ENCODE measurements at places on chromosomes 6 and 20.
A peak's percentile ranks its signal among the peaks of the same experiment; 100 is the strongest.

DNA sequence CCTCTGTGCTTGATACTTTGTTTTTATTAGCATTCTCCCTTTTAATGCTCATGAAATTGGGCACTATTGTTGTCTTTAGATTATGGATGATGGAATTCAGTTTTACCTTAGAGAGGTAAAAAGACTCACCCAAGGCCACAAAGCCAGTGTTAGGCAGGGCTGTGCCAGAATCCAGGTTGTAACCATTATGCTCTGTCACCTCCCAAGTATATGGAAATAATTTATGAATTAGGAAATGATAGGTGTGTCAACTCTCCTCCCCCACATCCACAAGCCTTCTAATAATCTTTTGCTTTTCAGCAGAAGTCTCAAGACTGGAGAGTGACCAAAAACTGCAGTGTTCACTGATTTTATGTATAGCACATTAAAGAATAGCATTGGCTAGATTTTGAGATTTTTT, 13.0 kb downstream of the DCBLD1 start:
- no peak for DNase-seq

- no peak for DNase-seq
These were observed 9.1 kb downstream of the SNTA1 start for GRCh38 chr20:33434434-33434833.

DNA sequence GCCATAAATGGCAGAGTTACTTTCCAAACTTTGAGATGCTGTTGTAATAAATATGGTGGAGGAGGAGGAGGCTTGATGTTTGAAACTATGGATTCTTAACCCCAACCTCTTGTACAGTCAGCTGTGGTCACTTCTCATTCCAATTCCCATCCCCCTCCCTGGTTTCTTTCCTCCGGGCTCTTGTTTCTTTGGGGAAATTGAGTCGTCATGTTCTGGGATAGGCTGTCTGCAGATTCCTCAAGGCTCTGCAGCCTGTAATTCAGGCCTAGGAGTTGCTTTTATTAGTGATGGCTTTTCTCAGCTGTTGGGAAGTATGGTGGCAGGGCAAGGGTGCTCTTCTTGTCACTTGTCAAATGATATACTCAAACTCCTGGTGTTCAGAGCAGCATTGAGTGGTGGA, 2.6 kb downstream of the PTK7 start:
- DNase-seq, result no peak

DNA sequence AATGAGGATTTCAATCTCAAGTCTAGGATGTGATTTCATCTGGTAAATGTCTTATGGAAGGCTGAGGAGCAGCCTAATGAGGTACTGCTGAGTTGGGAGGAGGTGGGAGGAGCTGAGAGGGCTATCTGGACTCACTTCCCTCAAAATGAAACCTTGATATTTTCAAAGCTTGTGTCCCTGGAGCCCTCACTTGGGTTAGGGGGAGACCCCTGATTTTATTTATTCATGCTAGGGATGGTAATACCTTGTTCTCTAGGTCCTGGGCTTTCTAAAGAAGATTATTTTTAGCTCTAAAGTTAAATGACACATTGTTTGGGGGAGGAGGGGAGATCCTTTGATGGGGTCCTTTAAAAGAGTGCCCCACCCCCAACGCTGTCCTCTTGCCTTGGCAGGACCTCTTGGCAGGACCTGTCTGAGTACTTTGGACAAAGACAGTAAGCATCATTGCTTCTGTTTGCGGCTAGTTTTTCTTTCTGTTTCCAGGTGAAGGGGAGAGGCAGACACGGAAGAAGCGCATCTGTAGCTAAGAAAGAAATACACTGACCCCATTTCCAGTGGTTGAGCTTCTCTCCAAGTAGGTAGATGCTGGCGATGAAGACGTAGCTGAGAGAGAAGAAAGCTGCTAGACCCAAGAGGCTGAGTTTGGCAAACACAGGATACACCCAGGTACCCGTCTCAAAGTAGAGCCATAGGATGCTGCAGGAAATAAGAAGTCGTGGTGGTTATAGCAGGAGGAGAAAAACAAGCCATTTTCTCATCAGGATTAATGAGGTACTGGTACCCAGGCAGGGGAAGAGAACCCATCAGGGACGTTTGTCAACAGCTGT, 55.6 kb downstream of the ADTRP start:
- DNase-seq, result no peak

GRCh38 chr6:106163966-106164877, 78.1 kb downstream of the PRDM1 start:
- peak; percentile 48 for DNase-seq

DNA sequence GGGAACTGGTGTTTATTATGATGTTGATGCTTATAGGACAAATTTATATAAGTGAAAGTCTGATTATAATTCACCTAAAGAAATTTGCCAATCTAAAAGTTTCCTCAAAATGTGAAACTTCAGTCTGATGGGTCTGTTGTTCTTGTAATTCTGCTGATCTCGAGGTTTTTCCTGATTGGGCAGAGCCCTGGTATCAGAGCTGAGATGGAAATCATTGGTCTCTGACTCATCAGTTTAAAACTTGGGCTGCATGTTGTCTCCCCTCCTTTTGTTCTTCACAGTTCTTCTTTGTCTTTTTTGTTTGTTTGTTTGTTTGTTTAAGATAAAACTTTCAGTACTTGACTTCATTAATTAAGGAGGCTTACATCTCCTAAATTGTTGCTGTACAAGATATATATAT, 5.9 kb downstream of the SMAP1 start:
- DNase-seq, result no peak
